Stimulated activated CD8-positive, alpha-beta memory T cell treated with anti-CD3 and anti-CD28 coated beads, Interleukin-7, amount 100 ng/mL, for 24 hours (primary cell): ENCODE measurements at places on chromosomes 3 and 15.

GRCh38 chr15:66777054-66777453, 75.0 kb downstream of the SMAD6 start:
- DNase-seq: no peak

GRCh38 chr15:69727121-69727924, 274.7 kb downstream of the RPLP1 start:
- DNase-seq: no peak

DNA sequence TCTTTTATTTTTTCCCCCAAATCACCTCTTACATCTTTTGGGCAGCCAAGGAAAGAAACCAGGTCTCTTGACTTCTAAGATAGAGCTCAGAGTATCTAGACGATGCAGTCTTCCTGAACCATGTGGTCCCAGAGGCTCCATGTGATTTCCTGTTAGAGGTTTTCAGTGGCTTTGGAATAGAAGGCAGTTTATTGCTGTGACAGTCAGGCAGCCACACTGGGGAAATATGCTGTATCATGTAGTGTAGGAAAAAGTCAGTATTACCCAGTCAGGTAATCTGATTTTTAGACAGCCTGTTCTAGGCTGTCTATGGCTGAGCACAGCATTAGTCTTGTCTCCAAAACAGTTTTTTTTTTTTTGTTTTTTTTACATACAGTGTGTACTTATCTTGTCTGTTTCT, 294.3 kb downstream of the THSD4 start:
- DNase-seq: no peak

DNA sequence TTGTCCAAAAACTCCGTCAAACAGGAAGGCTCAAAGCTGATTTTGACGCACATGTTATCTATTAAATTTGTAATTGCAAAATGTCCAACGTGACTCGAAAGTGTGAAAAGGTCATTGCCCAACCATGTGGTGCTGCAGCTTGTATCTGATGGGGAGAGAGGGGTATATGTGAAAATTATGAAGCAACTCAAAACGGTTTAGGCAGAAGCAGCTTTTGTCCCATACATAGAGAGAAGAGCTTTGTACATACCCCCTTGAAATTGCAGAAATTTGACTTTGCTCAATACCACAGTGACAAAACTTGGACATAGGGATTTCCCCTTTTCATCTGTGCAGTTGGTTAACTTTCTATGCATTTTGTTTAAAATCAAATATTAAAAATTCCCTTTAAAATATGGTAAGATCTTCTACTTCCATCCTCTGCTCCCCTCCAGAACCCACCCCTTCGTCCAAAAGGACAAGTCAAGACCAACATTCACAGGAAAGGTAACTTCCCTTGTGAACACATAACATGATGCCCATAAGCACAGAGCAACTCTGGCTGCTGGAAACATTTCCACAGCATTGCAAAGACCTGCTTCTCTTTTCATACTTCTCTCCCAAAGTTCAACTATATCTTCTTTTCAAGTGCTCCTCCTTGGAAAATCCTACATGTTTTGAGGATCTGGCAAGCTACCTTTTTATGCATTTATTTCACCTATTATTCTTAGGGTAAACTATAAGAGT, 253.7 kb upstream of the THBS1 start:
- DNase-seq: no peak

DNA sequence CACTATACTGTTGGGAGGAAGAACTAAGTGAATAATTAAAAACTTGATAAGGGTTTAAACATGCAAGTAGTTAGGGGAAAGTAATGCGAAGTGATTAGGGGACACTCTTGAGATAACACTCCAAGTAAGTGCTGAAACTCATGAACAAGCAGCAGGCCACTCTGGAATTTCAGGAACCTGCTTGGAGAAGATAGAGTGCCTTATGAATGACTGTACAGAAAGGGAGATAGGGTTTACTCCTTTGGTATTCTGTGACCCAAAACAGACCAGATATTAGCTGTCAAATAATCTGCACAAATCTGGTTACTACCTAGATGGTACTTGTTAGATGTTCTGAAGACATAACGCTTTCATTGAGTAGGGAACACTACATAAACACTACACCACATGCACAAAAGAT, 85.6 kb downstream of the FRMD4B start:
- no peak for DNase-seq
